NCI-H2107 (cell line): ENCODE measurements at places on chromosomes 2 and 18.

DNA sequence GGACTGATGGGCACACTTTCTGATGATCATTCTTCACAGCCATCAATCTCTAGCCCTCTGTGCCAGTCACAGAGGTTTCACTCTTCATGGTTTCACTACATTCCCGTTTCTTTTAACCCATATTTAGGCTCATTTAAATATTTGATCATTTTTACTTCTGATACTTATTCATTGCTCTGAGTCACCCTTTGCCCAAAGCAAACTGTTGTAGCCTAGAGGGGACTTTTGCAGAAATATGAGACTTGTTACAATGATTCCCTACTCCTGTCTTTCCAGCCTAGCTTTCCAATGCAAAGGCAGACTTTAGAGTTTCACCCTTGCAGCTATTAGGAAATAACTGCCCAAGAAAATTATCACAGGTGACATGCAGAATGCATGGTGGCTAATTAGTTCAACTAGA, 444.2 kb downstream of the PTPRM start:
- DNase-seq: no peak

DNA sequence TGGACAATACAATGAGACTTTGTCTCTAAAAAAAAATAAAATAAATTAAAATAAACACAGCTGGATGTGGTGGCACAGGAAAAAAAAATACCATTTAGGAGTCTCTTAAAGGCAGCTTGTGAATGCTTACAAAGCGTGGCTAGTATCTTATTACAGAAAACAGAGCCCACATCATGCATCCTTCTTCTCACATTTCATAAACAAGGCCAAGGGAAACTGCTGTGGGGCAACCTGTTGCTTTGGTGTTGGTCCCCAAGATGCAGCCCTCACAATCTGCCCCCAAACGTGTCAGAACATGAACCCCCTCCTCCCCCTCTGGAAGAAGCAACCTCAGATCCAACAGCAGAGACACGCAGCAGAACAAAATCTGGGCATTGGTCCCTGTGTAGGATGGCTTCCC, 2.6 kb downstream of the SLC14A1 start:
- DNase-seq: peak; percentile 77

GRCh38 chr18:37539236-37539635, 26.4 kb downstream of the CELF4 start:
- DNase-seq: no peak

DNA sequence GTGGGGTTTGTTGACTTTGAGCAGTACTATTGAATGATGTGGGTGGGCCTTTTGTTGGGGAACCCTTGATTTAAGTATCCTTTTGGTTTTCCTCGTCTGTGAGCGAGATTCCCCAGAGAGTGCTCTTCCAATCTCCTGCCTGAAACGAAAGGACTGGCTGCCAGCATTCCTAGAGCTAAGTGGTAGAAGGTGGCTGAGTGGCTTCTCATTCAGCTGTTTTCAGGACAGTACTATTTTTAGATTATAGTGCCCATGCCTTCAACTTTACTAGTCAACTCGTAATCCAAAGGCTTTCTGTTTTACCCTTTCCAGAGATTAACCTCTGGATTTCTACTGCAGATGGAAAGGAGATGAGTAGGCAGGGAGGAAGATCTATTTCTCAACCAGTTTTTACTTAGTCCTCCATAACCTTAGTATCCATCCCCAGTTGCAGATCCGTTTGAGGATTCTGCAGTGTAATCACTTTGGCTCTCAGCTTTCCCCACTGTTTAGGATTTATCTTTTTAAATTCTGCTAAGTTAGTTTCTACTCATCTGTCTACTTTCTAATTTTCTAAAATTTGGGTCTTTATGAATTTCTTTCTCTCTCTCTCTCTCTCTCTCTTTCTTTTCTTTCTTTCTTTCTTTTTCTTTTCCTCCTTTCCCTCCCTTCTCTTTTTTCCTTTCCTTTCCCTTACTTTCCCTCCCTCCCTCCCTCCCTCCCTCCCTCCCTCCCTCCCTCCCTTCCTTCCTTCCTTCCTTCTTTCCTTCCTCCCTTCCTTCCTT, 9.2 kb downstream of the SLC4A1AP start:
- DNase-seq: no peak

- no peak for DNase-seq
Measured at GRCh38 chr2:20450201-20450999, 3.5 kb downstream of the RHOB start.

DNA sequence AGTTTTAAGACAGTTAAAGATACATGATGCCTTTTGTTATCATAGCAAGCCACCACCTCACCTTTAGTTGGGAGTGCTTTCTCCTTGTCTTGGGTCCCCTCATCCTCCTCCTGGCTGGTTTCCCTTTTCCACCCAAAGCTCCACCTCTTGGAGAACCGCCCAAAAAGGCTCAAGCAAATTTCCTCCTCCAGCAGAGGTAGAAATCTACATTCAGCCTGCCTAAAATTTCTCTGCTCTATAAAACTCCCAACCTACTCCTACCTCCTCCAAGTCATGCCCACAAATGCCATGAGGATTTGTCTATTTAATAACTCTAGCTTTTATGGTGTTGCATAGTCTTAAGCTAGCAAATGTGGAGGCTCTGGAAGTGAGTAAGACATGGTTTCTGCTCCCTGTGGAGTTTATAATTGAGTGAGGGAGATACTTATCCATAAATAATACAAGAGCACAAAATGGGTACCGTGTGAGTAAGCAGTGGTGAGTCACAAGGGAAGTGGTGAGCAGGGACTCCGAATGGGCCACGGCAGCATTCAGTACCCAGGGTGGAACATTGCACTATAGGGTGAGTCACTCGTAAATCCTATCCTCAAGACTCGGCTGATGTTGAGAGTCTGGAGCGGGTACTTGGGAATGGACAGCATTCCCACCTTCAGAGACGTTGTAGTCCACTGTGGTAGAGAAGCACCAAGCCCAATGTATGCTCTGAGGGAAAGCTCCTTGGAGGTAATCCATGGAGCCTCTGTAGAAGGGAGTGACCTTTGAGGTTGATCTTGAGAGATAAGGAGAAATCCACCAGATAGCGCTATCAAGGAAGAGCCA, 146.3 kb downstream of the RTN4 start:
- no peak for DNase-seq

DNA sequence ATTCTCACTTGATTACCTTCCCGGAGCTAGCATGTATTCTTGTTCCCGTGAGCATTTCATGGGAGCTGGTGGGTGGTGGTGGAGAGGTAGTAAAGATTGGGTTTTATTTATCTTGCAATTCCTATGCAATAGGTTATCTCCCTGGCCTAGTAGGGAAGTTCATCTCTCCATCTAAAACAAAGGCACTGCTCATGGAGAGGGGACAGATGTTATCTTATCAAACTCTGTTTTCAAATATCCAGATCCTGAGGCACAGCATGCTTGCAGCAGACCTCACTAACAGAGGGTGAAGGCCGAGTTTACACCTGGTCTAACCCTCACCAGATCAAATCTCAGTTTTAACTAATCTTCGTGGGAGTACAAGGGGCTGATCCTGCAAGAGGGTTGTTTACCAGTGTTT, 98.9 kb downstream of the CYRIA start:
- DNase-seq: no peak

- DNase-seq: no peak
Measured at GRCh38 chr2:134372611-134373131, 118.8 kb downstream of the MGAT5 start.
